Activated CD8-positive, alpha-beta memory T cell treated with anti-CD3 and anti-CD28 coated beads for 24 hours (primary cell): ENCODE measurements at places on chromosomes 7 and 10.

GRCh38 chr10:132299371-132300336, 8.1 kb downstream of the STK32C start:
- no peak for DNase-seq

DNA sequence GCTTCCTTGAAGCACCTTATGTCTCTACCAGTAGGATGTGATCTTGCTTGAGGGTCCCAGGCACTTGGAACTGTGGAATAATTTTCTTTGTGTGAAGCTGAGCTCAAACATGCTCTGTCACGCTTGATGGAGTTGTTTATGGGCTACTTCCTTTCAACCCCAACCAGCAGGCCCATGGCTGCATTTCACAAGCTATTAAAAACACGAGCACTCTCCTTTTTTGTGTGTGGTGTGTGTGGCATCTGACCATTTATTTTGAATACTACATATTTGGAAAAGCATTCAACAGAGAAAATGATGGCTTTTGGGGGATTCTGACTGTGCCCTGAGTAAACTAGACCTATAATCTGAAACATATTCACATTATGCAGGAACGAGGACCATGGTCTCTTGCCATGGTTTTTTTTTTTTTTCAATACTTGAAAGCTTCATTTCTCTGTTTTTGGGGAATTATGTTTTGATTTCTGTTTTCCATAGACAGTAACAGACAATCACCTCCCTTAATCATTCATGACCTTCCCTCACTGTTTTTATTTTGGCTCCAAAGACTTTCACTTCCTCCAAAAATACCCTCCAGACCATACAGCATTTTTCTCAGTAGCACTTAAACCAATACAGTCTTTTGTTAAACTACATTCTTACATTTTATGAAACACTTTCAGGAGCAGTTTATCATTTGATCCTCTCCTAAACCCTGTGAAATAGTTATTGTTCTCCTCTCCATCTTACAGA, 233.6 kb upstream of the BMPER start:
- no peak for DNase-seq

- DNase-seq = no peak
These were observed 63.8 kb downstream of the MTPN start for GRCh38 chr7:135913404-135913803.

DNA sequence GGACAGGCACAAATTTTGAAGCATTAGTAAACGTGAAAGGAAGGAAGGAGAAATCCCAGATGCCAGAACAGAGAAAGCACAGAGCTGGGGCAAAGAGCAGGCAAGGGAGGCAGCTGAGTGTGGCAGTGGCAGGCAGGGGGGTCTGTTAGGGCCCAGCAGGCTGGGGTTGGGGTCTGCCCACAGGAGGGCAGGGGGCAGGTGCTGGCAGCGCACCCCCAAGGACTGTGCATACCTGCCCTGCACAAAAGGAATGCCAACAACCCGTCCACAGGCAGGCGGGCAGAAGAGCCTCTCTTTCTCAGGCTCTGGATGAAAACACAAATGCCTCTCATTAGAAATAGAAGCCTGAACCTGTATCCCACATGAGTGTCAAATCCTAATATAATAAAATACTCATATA, 552.3 kb downstream of the PTPRN2 start:
- DNase-seq = no peak

DNA sequence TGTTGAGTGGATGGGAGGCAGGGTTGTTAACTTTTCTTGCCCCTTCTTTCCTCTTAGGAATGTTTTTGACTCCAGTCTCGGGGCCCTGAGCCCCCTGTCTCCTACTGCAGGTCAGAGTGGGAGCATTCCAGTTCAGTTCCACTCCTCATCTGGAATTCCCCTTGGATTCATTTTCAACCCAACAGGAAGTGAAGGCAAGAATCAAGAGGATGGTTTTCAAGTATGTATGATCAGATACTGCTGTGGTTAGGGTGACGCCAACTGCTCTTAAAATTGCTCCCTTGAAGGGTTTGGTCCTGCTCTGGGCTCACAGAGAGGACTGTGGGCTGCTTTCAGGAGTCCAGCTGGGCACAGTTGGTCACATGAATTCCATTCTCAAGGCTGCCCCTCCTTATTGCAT, 22.0 kb downstream of the VWA2 start:
- DNase-seq = no peak
